Activated CD8-positive, alpha-beta memory T cell treated with anti-CD3 and anti-CD28 coated beads for 1 hour (primary cell): ENCODE measurements at places on chromosomes 6 and 20.

DNA sequence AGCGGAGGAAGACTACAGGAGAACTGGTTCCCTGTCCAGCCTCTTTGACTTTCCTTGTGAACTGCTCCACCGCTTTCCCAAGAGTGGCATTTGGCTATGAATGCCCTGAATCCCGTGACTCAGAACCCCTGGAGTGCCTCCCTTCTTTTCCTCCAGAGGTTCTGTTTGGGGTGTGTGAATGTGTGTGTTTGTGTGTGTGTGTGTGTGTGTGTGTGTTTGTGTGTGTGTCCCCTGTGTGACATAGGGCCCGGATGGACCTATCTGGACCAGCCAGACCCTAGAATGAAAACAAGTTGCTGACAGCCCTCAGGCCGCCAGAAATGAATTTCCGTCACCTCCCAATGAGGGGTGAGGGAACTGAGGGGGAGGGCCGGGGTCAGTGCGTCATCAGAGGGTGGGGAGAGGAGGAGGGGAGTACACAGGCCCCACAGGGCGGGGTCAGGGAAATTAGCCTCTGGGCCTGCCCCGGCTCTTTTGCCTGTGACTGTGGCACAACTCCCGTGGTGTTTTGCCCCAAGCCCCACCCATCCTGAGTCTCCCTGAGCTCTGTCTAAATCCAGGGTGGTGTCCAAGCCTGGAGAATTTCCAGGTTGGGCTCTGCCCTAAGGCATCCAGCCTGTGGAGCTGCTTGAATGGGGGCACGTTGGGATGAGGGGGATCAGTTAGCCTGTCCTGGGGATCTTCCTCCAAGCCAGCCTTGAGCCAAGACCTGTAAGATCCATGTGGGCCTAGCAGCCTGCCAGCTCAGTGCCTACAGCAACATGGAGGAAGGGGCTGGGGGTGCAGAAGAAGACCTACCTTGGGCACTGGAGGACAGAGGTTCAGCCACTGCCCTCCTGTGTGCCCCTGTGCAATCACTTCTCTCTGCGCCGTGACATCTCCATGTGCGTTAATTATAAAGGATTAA is 15.2 kb upstream of the MRPS18A start:
- DNase-seq = no peak

DNA sequence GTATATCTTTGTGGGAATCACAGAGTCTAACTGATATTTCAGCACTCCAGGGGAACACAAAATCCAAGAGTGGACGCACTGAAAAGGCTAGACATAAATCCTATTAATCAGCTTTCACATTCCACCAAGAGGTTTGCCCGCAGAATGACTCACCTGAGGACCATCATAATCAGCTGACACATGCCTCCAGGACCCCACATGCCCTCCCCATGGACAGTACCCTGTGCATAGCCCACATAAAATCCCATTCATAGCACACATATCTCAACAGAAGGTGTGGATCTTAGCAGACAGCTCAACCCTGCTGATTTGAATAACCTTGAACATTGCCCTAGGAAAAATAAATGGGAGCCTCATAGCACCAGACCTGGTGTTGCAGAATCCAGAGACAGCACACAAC is 246.8 kb upstream of the TENT5A start:
- DNase-seq = no peak

- no peak for DNase-seq
Measured at GRCh38 chr6:157668009-157668401, 155.0 kb upstream of the SNX9 start.

DNA sequence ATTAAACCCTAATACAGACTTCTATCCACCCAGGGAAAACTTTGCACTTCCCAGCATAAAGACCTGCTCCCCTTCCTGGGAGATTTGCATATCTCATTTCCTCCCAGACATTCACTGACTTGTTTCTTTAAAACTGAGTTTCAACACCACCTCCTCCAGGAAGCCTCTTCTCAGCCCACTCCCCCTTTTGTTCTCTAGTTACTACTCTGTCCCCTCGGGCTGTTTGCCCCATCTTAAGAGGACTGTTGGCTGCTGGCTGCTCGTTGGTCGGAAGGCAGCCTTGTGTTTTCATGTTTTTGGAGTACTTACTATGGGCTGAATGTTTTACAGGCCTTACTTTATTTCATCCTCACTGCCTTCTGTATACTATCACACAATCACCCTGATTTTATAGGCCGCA is 6.6 kb downstream of the ARHGAP40 start:
- DNase-seq = no peak

DNA sequence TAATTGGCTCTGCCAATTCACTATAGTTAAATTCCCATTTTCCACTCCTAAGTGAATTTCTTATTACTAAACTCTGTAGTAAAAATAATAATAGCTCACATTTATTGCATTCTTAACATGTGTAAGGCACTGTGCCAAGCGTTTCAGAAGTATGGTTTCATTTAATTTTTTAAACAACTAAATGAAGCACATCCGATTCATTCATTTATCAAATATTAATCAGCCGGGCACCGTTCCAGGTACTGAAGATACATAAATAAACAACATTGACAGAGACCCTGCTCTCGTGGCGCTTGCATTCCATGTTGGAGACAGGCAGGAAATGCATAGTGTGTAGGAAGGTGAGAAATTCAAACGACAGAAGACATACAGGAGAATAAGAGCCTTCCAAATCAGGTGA is 423.2 kb upstream of the JARID2 start:
- DNase-seq = no peak

- no peak for DNase-seq
Measured at GRCh38 chr6:83870649-83871048, 11.2 kb downstream of the CYB5R4 start.

DNA sequence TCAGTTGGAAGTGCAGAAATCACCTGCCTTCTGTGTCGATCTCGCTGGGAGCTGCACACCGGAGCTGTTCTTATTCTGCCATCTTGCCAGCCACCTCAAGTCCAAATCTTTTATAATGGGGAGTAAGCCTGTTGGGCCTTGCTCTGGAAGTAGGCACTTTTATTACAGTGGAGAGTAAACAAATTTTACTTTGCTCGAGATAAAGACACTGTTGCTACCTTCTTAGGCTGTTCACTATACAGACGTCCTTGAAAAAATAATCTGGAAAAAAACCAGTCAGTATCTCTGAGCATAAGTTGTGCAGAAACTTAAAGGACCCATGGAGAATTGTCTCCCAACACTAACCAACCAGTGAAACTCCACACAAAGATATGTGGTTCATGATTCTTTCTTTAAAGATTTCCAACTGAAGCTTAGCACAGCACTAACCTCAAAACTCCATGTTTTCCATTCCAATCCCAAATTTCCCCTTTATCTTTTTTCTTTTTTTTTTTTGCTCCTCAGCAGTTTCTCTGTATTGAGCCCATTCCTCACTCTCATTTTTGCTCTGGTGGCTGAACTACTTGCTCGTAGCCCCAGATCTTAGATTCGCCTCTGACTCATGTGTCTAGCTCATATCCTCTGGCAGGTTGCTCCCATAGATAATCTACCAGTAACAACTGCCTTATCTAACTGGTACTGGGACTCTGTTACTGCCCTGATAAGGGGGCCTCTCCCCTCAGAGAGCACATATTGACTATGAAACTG is 34.3 kb upstream of the COL9A1 start:
- no peak for DNase-seq

GRCh38 chr20:37413023-37413334 is 67.0 kb downstream of the SRC start:
- DNase-seq = no peak

DNA sequence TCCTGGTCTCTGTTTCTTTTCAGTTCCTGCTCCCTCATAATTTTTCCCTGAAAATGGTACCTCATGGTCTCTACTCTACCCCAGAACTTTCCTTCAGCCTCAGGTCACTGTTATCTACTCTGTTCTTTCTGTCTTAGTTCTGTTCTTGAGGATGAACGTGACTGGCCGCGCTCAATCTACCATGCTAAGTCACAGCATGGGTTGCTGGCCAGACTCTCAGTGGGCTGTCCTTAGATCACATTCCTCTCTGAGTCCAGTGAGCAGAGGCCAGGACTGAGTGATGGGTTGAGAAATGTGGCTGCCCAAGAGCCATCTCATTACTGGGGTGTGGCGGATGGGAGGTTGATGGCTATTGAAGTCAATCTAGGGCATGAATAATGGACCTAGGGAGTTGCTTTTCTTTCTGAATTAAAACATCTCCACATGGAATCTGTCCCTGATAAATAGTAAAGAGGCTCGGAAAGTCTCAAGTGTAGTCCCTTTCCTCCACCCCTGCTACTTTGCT is 164.0 kb upstream of the DTNBP1 start:
- no peak for DNase-seq

GRCh38 chr6:25150031-25150430 is 129.1 kb upstream of the CARMIL1 start:
- no peak for DNase-seq

- no peak for DNase-seq
Measured at GRCh38 chr6:89970609-89971337, 76.5 kb downstream of the GJA10 start.

DNA sequence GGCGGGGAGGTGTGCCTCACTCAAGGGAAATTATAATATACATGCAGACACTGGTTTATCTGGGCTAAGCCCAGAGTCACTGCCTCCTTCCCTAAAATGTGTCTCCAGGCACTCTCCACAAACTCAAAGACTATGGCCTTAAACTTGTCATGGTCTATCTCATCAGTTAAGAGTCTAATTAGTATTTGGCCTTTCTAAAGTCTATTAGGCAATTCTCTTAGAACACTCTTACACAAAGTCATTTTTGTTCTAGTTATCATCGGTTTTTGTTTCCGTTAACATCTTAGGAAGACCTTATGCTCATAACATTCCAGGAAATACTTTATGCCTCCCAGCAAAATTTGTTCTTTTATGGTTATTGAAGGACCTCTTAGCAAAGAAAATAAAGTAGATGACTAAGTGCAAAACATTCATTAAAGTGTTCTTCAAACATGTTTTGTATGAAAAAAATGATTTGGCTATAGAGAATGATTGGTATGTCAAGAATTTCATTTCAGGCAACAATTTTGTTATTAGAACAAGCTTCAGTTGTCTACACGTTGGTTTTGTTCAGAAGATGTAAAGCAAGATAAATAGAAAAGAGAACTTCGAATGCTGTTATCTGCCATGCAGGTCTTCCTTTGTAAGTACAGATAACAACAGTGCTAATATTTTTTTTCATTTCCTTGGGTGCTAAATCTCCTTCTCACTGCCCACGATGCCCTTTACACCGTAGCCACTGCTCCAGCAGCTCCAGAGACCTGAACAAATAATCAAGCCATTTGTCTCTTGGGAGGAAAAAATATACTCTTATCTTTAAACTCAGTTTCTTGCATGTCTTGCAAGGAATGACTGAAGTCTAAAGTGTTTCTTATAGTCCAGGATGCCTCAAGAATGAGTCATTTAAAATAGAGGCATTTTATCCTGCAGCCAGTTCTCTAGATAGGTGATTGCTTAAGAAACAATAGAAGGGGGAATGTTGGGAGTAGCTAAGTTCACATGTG is 170.4 kb downstream of the HTR1B start:
- DNase-seq = no peak

DNA sequence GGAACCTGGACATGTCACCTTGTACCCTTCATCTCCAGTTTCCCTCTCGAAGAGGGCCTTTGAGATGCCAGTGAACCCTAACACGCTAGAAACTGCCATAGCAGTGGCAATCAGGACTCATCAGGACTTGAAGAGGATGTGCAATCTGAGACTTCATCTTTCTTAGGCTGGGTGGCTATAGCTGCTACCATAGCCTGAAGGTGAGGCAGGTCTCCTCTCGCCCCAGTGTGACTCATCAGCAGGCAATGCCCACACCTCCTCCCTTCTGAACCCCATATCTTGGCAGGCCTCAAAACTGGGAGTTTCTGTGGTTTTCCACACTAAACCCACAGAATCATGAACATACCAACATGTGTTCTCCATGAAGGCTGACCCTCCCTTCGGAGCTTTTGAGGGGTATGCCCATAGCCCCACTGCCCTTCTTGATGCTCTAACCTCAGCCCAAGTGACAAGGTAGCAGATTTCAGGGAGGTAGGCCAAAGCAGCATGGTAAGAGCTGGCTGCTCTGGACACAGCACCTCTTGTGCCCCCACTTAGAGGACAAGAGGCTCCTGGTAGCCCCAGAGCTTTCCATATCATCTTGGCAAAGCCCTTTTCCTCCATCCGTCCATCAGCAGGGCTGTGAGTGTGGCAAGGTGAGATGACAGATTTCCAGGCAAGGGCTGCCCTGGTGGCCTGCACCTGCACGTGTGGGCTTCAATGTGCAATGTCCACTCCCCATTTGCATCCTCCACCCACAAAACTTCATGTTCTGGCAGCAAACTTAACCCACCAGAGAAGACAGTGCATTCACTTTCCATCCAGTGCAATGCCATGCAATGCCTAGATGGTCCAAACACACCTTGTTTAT is 2.6 kb downstream of the BLCAP start:
- DNase-seq = no peak

- no peak for DNase-seq
Measured at GRCh38 chr6:111700135-111700690, 94.5 kb upstream of the TRAF3IP2 start.

DNA sequence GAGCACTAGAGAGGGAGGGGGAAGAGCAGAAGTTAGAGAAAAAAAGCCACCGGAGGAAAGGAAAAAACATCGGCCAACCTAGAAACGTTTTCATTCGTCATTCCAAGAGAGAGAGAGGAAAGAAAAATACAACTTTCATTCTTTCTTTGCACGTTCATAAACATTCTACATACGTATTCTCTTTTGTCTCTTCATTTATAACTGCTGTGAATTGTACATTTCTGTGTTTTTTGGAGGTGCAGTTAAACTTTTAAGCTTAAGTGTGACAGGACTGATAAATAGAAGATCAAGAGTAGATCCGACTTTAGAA is 2.0 kb downstream of the ID4 start:
- DNase-seq = no peak

DNA sequence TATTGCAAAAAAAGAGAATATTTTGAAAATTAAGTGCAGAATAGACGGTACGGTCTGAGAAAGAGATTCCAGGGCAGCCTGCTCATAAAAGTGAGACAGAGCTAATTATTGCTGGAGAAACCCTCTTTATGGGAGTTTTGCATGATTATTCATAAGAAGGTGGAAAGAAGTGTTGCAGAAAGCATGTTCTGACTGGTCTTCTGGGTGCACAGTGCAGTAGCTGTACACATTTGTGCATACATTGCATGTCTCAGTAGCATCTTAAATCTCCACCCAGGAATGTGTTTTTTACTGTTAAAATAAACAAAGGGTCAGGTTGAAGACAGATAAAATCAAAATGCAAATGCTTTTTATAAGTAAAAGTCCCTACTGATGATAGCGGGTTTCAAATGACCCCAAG is 1813.6 kb upstream of the DEFB115 start:
- DNase-seq = no peak

GRCh38 chr6:19432966-19433498 is 404.1 kb upstream of the ID4 start:
- DNase-seq = no peak

GRCh38 chr20:9059931-9060330 is 9.0 kb upstream of the PLCB4 start:
- no peak for DNase-seq

- DNase-seq = no peak
Measured at GRCh38 chr6:167565884-167566599, 241.2 kb downstream of the TTLL2 start.

DNA sequence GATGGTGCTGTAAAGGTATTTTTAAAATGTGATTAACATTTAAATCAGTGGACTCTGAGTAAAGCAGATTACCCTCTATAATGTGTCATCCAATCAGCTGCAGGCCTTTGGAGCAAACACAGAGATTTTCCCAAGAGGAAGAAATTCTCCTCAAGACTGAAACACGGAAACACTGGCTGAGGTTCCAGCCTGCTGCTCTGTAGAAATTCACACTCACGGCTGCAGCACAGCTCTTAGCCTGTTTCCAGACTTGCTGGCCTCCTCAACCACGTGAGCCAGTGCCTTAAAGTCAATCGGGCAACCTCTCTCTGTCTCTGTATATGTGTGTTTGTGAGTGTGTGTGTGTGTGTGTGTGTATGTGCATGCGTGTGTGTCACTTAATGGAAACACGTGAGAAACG is 41.1 kb downstream of the PDE10A start:
- DNase-seq = no peak
